ENCODE measurements at places on chromosomes 2 and 18.
A peak's percentile ranks its signal among the peaks of the same experiment; 100 is the strongest.

- no peak for DNase-seq
Measured at GRCh38 chr2:55923091-55923981, at the start of gene EFEMP1. Gene EFEMP1, minus strand, starts transcription at chr2:55923782. Its CDS starts 1,342 bp downstream, at chr2:55922440.

- no peak for DNase-seq
Measured at GRCh38 chr2:197615016-197615652, 60.3 kb downstream of the RFTN2 start.

GRCh38 chr2:200466425-200467418 is 43.1 kb downstream of the KCTD18 start:
- DNase-seq = no peak

GRCh38 chr2:68577183-68577582 is 66.2 kb upstream of the PROKR1 start:
- no peak for DNase-seq

DNA sequence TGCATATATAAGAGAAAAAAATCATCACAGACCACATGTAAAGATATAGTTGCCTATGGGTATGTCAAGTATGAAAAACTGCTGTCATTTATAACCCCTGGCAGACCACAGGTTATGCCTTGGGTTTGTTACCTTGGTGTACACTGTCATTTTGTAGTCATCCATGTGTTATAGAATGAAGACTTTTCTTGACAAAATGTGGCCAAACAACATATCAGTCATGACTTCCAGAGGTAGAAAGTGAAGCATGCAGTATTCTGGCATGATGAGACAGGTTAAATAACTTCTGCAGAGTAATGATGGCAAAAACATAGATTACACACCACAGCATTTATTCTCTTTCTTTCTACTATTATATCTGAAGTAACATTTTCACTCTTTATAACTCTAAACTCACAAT is 74.9 kb upstream of the NEUROD1 start:
- no peak for DNase-seq

GRCh38 chr2:62459106-62459505 is 46.9 kb downstream of the TMEM17 start:
- no peak for DNase-seq

- DNase-seq = no peak
Measured at GRCh38 chr2:171430516-171431410, 3.0 kb downstream of the METTL8 start.

DNA sequence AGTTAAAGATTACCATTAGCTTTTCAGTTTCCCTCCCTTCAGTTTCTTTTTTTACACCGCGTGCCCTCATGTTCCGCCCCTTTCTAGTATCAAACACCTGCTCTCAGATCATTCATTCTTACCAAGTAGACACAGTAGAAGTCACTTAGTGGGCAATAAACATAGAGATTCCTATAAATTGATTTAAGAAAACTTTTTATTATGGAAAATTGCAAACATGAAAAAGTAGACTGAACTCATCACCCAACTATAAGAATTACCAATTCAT is 21.2 kb upstream of the CNRIP1 start:
- no peak for DNase-seq

DNA sequence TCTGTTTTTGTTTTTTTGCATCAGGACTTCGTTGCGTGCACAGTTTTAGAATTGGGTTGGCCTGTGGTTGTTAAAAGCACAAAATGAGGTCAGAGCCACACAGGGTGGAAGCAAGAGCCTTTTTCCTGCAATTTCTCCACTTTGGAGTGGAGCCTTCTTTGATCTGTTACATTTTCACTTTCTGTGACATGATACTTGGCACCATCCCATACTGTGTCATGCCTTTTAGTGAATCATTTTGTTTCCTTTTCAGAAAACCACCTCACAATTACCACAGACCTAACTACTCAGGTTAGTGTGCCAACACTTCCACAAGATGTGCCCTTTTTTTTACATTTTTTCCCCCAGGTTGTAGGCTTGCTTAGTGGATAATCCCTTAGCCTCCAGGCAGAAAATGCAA is 32.5 kb downstream of the MERTK start:
- DNase-seq = no peak

GRCh38 chr2:20723543-20723942 is 56.6 kb downstream of the GDF7 start:
- no peak for DNase-seq

- no peak for DNase-seq
Measured at GRCh38 chr18:21739604-21740537, 721 bp upstream of the MIB1 start.

- DNase-seq = no peak
Measured at GRCh38 chr2:78540255-78540654, 485.2 kb upstream of the REG3G start.

DNA sequence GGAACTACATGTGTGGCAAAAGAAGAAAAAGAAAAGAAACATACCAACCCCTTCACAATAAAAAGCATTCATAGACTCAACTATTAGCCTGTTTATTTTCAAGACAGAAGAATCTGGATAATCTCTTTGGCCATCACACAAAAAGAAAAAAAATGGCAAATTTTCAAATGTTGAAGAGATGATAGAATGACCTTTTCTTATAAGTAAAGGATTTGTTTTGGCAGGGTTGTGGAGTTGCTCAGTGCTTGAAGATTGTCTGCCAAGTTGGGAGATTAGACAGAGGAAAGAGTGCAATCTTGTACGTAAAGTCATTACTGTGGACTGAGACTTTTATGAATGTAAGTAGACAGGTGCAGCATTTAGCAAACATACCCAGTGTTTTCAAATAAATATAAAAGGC is 18.5 kb upstream of the FAM171B start:
- no peak for DNase-seq

DNA sequence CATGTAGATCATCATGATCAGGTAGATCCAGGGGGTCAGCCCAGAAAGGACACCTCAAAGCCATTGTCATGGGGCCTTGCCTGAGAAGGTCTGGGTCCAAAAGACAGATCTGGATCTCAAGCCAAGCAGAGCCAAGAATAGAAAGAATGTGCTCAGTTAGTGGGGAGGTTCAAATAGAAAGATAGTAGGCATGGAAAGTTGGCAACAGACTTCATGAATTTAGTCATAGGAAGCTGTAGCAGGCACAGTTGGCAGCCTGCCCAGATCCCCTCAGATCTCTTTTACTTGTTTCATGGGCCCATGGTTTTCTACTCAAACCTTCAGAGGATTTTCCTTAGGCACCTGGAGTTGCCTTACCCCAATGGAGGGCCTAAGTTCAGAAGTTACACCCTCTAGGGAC is 767.0 kb downstream of the SLC4A3 start:
- no peak for DNase-seq

- DNase-seq = peak; percentile 41
Measured at GRCh38 chr2:24421668-24422067, 61.3 kb upstream of the ITSN2 start.

DNA sequence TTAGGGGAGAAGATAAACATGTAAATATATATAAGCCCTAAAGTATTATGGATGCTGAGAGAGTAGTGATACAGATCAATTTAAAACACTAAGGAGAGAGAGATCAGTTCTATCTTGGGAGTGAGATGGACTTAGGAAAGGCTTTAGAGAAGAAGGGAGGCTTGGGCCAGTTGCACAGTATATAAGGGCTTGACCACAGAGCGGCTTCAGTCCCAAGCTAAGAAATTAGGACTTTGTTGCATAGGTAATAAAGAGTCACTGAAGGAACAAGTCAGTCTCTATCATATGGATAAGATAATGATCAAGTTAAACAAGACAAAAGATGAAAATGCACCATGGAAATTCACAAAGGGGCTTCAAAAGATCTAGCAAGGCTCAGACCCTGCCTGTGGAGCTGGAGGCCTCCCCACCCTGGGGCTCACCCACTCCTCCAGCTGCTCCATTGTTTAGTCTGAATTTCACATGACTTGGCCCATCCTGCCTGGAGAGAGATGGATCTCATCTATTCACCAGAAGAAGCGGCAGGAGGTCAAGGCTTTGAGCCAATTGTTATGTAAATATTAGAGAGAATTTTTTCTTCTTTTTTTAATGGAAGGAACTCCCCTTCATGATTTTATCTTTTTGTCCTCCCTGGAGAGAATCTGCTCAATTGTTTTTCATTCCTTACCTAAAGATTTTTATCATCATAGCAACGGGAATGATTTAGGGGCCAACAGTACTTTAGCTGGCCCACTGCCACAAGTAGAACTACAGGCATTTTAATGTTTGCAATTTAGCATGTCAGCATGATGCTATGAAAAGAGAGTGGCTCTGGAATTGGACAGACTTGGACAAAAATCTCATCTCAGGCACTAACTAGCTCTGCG is 44.0 kb downstream of the GYPC start:
- DNase-seq = no peak

DNA sequence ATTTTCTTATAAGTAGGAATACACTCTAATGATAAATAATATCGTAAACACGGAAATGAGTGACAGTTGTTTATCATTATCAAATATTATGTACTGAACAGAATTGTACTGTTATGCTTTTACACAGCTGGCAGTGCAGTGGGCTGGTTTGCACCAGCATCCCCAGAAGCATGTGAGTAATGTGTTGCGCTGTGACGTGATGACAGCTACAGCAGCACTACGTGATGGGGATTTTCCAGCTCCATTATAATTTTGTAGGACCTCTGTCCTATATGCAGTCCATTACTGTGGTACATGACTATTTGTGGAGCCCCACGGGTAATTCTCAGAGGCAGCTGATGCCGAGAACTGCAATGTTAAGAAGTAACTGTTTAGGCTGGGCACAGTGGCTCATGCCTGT is 77.3 kb upstream of the ATG16L1 start:
- DNase-seq = no peak

- DNase-seq = no peak
Measured at GRCh38 chr2:38739524-38739923, 11.6 kb downstream of the SRSF7 start.

DNA sequence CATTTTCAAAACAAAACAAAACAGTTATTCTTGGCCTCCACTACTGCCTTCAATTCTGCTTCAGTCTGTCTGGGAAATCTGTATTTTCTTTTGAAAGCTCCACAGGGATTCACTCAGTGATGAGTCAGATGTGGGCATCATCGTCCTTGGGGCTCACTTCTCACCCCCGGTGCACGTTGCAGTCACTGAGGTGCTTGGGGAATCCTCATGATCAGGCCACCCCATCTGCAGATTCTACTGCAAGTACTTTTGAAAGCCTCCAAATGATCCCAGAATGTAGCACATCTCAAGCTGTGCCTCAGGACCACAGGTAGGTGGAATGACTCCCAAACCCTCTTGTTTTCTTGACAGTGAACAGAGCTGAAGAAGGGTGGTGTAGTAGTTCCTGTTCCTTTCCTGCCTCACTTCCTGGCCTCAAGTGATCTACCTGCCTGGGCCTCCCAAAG is 34.3 kb downstream of the LPIN2 start:
- DNase-seq = no peak

- DNase-seq = no peak
Measured at GRCh38 chr2:205733648-205734047, 51.3 kb downstream of the NRP2 start.

DNA sequence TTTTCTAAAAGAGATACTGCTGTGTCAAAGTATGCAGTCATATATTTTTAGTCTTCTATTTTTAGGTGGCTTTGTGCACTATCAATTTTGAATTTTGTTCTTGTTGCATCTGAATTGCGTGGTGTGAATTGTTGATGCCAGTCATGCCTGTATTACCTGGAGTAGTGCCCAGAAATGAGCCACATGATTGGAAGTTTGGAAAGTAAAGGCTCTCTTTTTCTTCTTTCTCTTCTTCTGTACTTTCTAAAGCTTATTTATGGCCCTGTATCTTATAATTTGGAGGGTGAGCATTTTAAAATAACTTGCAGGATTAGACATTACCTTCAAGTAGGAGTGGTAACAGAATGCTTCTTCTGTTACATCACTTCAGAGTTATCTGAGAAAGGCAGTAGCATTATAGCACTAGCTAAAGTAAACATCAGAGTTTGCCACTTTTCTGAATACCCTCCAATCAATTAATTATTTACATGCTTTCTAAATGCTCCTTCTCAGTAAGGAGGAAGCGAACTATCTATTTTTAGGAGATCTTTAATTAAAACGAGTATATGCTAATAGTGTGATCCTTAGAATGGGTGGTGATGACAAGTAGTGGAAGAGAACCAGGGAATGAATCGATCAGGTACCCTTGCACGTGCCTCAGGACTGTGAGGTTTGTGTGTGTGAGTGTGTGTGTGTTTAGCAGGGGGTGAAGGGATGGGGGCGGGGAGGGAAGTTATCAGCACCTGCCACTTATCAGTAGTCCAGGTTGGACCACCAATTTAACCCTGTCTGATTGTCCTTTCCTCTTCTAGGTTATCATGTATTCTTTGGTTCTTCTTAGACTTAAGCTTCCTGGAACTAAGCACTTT is 112.5 kb downstream of the MAP3K20 start:
- DNase-seq = no peak

GRCh38 chr2:224165901-224166319 is 126.8 kb upstream of the SERPINE2 start:
- no peak for DNase-seq

DNA sequence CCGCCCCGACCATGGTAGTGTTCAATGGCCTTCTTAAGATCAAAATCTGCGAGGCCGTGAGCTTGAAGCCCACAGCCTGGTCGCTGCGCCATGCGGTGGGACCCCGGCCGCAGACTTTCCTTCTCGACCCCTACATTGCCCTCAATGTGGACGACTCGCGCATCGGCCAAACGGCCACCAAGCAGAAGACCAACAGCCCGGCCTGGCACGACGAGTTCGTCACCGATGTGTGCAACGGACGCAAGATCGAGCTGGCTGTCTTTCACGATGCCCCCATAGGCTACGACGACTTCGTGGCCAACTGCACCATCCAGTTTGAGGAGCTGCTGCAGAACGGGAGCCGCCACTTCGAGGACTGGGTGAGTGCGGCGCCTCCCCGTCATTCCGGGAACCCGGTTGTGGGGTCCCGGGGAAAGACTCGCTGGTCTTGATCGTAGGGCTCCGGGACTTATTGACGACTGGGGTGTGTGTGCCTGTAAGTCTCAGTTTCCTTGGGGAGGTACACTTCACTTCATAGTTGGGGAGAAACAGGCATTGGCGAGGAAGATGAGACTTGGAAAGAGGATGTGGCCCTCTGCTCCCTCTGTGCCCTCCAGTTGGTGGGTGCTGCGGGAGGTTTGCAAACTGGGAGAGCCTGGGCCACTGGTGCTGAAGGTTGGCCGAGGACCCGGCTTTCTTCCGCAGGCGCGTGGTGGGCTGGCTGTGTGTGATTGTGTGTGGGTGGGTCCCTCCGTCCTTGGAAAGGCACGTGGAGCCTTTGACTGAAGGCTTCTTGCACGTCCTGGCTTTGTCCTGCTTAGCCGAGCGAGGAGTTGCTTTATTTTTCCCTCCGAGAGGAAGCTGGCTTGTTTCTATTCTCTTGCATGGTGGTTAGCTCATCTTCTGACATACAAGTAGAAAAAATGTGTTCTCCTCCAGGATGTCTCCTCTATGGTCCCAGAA is 886 bp downstream of the PRKCE start:
- no peak for DNase-seq

DNA sequence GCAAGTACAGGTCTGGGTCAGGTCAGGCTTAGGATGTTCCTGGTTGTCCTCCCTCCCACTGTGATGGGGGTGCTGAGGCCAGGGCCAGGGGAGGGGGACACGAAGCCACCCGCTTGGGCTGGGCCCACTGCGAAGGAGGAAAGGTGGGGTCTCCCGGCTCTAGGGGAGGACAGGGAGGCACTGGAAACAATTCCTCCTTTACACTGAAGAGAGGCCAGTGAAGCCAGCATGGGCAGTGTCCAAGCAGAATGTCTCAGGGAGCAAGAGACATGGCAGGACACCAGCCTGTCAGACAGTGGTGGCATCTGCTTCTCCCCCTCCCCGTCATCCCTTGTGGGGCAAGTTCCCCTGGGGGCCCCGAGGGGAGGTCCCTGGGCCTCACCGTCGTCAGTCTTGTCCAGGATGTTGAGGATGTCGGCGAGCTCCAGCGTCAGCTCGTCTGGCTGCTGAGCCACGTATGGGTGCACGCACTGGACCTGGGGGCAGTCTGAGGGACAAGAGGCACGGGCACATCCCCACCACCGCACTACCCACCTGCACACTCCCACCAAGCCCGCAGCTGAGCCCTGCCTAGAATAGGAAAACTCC is 10.8 kb downstream of the SNORC start:
- no peak for DNase-seq
